Large intestine (tissue), 12 donors: ENCODE measurements at places on chromosomes 11 and 22. TPM values are rescaled to one million over a fixed set of nuclear protein-coding genes. Genes with fewer than 3 reads are reported as not detected.

FBXO3 gene
- 37.5 TPM for polyA plus RNA-seq

TST gene
- polyA plus RNA-seq: 87.6 TPM

CSNK2A3 gene
- polyA plus RNA-seq: 2.8 TPM

NPAS4 gene
- polyA plus RNA-seq: 1.7 TPM
